ENCODE measurements at places on chromosomes 7 and 10. TPM values are rescaled to one million over a fixed set of nuclear protein-coding genes. Genes with fewer than 3 reads are reported as not detected.

- no peak for DNase-seq
- H3K4me3 ChIP-seq: no peak overlapping the region
- peaks cover 33% of the 10 kb centered on the region for H3K27me3 ChIP-seq
- no peak overlapping the region for H3K27ac ChIP-seq
Measured at GRCh38 chr10:72083790-72084459, 4.4 kb downstream of the SPOCK2 start.

DNA sequence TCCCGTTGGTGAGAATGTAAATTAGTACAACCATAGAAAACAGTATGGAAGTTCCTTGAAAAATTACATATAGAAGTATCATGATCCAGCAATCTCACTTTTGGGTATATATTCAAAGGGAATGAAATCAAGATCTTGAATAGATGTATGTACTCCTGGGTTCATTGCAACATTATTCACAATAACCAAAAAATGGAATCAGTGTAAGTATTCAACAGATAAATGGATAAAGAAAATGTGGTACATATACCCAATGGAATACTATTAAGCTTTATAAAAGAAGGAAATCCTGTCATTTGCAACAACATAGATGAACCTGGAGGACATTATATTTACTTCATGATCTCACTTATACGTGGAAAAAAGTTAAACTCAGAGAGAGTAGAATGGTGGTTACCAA is 86.8 kb downstream of the TRIM24 start:
- no peak for DNase-seq
- H3K4me1 ChIP-seq: no peaks in the 10 kb centered on the region
- H3K36me3 ChIP-seq: no peaks in the 10 kb centered on the region
- H3K27ac ChIP-seq: no peak overlapping the region
- no peak overlapping the region for H3K4me3 ChIP-seq

DNA sequence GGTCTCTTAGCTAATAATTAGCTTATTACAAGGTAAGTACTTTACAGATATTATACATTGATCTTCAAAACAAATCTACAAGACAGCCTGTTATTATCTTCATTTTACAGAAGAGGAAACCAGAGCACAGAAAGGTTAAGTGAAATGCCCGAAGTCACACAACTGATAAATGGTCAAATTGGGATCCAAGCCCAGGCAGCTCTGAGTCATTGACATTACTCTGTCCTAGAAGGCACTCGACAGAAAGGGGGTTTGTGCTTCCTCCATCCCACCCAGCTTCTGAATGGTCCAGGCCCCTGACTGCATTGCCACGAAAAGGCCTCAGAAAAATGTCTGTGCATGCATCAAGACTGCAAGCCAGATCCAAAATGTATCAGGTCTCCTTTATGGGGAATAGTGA is 81.3 kb upstream of the ZNF438 start:
- H3K36me3 ChIP-seq: no peaks in the 10 kb centered on the region
- no peak overlapping the region for H3K4me3 ChIP-seq
- no peak overlapping the region for H3K27ac ChIP-seq
- H3K4me1 ChIP-seq: no peaks in the 10 kb centered on the region
- DNase-seq: peak; percentile 37
- H3K27me3 ChIP-seq: no peaks in the 10 kb centered on the region

DNA sequence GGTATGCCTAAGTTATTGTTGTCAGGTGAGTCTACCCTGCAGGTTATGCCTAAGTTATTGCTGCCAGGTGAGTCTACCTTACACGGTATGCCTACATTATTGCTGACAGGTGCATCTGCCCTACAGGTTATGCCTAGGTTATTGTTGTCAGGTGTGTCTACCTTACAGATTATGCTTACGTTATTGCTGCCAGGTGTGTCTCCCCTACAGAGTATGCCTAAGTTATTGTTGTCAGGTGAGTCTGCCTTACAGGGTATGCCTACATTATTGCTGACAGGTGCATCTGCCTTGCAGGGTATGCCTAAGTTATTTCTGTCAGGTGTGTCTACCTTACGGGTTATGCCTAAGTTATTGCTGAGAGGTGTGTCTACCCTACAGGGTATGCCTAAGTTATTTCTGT is 64.2 kb downstream of the AKR1C4 start:
- no peaks in the 10 kb centered on the region for H3K4me1 ChIP-seq
- no peaks in the 10 kb centered on the region for H3K27me3 ChIP-seq
- no peak for DNase-seq
- H3K4me3 ChIP-seq: no peak overlapping the region
- H3K27ac ChIP-seq: no peak overlapping the region

Gene NME8
- not detected for total RNA-seq

- DNase-seq: no peak
- no peaks in the 10 kb centered on the region for H3K36me3 ChIP-seq
- no peak within 1 kb of the TSS for H3K4me3 ChIP-seq
- H3K4me1 ChIP-seq: no peaks in the 10 kb centered on the region
- peaks cover 6% of the 10 kb centered on the region for H3K27me3 ChIP-seq
Measured at GRCh38 chr10:43076876-43077420, at the start of gene RET. Gene RET (plus strand): TSS chr10:43077069. CDS start chr10:43077259, 190 bp downstream.

- H3K4me3 ChIP-seq: no peak overlapping the region
- peak; percentile 37 for DNase-seq
- H3K27ac ChIP-seq: no peak overlapping the region
- H3K4me1 ChIP-seq: no peaks in the 10 kb centered on the region
Measured at GRCh38 chr7:144391823-144392255, 11.7 kb downstream of the NOBOX start.

- H3K27me3 ChIP-seq: no peaks in the 10 kb centered on the region
- no peak overlapping the region for H3K4me3 ChIP-seq
- no peak overlapping the region for H3K27ac ChIP-seq
- no peaks in the 10 kb centered on the region for H3K36me3 ChIP-seq
- no peak for DNase-seq
Measured at GRCh38 chr10:120039046-120039445, 146.5 kb downstream of the SEC23IP start.

DNA sequence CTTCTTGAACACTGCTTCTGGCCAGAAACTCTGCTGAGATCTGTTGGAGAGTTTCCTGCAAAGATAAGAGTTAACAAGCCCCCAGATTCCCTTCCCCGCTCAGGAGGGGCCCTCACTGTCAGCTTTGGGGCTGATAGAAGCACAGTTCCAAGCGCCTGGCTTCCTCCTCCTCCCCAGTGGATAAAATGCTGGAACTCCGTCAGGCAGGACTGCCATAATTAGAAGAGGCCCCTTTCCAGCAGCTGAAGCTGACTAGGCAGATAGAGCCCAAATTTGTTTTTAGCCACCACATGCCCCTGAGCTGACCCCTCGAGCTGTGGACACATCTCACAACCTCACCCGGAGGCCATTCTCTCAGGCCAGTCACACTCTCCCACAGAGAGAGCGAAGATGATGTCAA is 89.4 kb downstream of the TBXAS1 start:
- H3K4me1 ChIP-seq: peaks cover 28% of the 10 kb centered on the region
- DNase-seq: peak; percentile 54
- no peaks in the 10 kb centered on the region for H3K27me3 ChIP-seq

Gene LEP
- 2.8 TPM for total RNA-seq

GRCh38 chr10:124173298-124173900 is 80.0 kb upstream of the CHST15 start:
- no peaks in the 10 kb centered on the region for H3K4me1 ChIP-seq
- no peak overlapping the region for H3K4me3 ChIP-seq
- no peak overlapping the region for H3K27ac ChIP-seq
- no peak for DNase-seq

Gene CAMK2B
- total RNA-seq: 0.26 TPM

Gene ACHE
- total RNA-seq: under 0.01 TPM

DNA sequence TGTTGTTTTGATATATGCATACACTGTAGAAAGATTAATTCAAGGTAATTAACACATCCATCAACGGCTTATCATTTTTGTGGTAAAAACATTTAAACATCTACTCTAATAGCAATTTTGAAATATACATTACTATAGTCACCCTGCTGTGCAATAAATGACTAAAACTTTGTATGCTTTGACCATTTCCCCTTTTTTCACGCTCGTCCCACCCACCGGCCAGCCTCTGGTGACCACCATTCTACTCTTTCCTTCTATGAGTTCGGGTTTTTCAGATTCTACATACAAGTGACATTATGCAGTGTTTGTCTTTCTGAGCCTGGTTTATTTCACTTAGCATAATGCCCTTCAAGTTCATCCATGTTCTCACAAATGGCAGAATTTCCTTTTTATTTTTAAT is 21.3 kb downstream of the CYCS start:
- H3K27me3 ChIP-seq: no peaks in the 10 kb centered on the region
- no peaks in the 10 kb centered on the region for H3K36me3 ChIP-seq
- no peak for DNase-seq
- no peaks in the 10 kb centered on the region for H3K4me1 ChIP-seq

Gene ECD
- 22.0 TPM for total RNA-seq

Gene TMEM140
- 29.7 TPM for total RNA-seq

Gene SND1
- 174 TPM for total RNA-seq

- H3K4me1 ChIP-seq: no peaks in the 10 kb centered on the region
- no peaks in the 10 kb centered on the region for H3K36me3 ChIP-seq
- no peak for DNase-seq
- H3K4me3 ChIP-seq: no peak overlapping the region
- H3K27ac ChIP-seq: no peak overlapping the region
Measured at GRCh38 chr7:10521306-10521705, 452.4 kb upstream of the PHF14 start.

DNA sequence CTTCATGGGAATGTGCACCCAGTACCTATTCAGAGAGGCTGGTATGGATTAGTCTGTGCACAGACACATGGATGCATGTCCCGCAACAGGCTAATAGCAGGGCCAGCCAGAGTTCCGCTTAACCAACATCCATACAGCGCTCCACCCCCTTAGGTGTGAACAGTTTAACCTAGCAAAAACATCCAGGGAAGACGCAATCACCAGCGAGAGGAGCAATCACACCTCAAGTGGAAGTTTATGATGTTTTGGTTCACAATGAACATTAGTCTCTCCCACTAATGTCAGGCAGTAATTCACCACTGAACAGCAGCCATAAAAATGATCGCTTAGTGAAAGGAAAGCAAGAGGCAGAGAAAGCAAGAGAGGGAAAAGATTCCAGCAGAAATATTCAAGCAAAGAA is 91.1 kb downstream of the PLXNA4 start:
- H3K27me3 ChIP-seq: no peaks in the 10 kb centered on the region
- no peak overlapping the region for H3K4me3 ChIP-seq

DNA sequence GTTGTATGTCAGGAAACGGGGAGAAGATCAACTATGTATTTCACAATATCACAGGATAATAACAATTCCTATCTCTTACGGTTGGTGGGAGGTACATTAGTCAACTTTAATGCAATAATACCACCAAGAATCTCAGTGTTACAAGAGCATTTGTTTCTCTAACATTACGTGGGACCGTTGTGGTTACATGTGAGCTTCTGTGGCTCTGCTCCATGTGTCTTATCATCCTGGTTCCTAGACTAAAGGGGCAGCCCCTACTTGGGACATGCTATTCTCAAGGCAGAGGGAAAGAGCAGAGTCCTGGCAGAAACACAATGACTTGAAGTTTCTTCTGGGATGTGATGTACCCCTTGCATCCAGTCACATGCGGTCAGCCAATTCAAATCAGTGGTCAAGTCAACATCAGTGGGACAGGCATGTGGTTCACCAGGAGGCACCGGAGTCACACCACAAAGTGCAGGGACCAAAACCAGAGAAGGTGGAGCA is 2.5 kb upstream of the ZNF22 start:
- no peak overlapping the region for H3K27ac ChIP-seq
- H3K4me3 ChIP-seq: no peak overlapping the region
- no peaks in the 10 kb centered on the region for H3K36me3 ChIP-seq
- peak; percentile 52 for DNase-seq
- peaks cover 24% of the 10 kb centered on the region for H3K4me1 ChIP-seq
- H3K27me3 ChIP-seq: no peaks in the 10 kb centered on the region

Gene TMEM270
- not detected for total RNA-seq

Gene TRIM8
- total RNA-seq: 80.9 TPM

DNA sequence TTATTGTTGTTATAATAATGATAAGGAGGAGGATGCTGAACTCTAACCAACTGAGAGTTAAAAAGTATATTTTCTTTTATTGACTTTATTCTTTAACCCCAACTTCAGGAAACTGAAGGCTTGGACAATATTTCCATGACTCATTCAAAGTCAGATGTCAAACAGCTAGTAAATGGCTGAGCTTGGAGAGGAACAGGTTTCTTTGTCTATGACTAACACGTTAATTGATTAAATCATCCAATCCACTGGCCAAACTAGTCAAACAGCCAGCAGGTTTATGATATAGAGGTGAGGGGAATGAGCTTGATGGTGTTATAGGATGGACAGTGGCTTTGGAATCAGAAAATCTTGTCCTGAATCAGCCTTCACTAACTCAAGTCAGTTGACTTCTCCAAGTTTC is 119.1 kb upstream of the WDR11 start:
- DNase-seq: no peak
- no peak overlapping the region for H3K4me3 ChIP-seq
- no peaks in the 10 kb centered on the region for H3K27me3 ChIP-seq

DNA sequence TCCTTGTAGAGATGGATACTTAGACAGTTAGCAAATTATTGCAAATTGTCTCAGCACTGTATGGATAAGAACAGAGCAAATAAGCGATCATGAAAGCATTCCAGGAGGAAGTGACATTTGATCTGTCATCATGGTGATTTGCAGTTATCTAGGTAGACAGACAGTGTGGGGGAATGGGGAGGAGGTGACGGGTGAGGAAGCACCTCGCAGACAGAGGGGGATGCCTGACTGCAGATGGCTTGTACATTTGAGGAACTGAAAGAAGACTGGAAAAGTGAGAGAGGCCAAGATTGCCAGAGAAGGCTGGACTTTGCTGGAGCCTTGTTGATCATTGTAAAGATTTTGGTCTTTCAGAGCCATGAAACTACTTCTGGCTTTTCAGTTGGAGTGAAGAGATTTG is 318.2 kb upstream of the CELF2 start:
- H3K4me1 ChIP-seq: no peaks in the 10 kb centered on the region
- no peak overlapping the region for H3K27ac ChIP-seq
- no peaks in the 10 kb centered on the region for H3K27me3 ChIP-seq
- no peaks in the 10 kb centered on the region for H3K36me3 ChIP-seq
- DNase-seq: no peak

Gene AGR3
- not detected for total RNA-seq

DNA sequence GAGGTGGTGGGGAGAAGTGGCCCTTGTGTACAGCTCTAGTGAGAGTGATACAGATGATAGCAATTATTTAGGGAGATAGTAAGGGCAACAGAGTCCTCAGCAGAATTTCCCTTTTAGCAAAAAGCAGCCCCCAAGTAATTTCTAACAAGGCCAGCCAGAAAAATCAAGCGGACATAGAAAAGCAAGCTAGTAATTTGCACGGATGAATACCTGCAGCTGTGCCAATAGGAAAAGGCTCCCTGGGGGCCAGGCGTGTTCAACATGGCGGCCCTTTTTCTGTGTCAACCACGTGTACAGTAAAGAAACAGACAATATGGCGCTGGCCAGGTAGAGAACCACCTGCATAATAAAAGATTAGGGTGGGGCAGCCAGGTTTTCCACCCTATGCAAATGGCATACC is 7.4 kb downstream of the MCM10 start:
- no peak for DNase-seq
- H3K27me3 ChIP-seq: no peaks in the 10 kb centered on the region
- no peak overlapping the region for H3K27ac ChIP-seq
- no peak overlapping the region for H3K4me3 ChIP-seq
- no peaks in the 10 kb centered on the region for H3K36me3 ChIP-seq
- no peaks in the 10 kb centered on the region for H3K4me1 ChIP-seq

GRCh38 chr7:22351878-22352277 is 5.1 kb downstream of the RAPGEF5 start:
- H3K36me3 ChIP-seq: no peaks in the 10 kb centered on the region
- DNase-seq: peak; percentile 23
- H3K4me3 ChIP-seq: no peak overlapping the region

Gene GPRIN2
- total RNA-seq: not detected

All from fibroblast of lung (primary cell).